ENCODE measurements at places on chromosomes 6 and 20.
A peak's percentile ranks its signal among the peaks of the same experiment; 100 is the strongest.

- no peak for DNase-seq
Measured at GRCh38 chr20:8646033-8646441, 422.9 kb upstream of the PLCB4 start.

- no peak for DNase-seq
Measured at GRCh38 chr6:3386374-3386857, 70.4 kb downstream of the SLC22A23 start.

- peak; percentile 63 for DNase-seq
Measured at GRCh38 chr6:77463861-77464494, 687 bp upstream of the HTR1B start.

DNA sequence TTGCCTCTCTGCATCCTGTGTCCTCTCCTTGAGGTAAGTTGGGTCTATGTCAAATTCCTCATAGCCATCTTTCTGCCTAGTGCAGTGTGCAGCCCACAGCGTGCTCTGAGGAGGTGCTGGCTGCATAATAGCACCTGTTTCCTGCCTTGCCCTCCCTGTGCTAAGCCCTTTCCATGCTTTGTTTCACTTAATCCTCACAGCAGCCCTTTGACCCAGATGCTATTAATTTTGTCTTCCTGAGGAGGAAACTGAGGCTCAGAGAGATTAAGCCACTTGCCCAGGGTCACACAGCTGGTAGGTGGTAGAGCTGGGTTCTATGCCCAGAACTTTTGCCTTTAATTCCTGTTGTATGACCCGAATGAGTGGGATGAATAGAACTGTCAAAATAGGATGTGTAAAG is 13.5 kb downstream of the FAM83D start:
- no peak for DNase-seq

- peak; percentile 75 for DNase-seq
Measured at GRCh38 chr6:32244946-32245398, 21.1 kb upstream of the NOTCH4 start.

GRCh38 chr6:166274739-166275370 is 33.3 kb downstream of the PRR18 start:
- no peak for DNase-seq

DNA sequence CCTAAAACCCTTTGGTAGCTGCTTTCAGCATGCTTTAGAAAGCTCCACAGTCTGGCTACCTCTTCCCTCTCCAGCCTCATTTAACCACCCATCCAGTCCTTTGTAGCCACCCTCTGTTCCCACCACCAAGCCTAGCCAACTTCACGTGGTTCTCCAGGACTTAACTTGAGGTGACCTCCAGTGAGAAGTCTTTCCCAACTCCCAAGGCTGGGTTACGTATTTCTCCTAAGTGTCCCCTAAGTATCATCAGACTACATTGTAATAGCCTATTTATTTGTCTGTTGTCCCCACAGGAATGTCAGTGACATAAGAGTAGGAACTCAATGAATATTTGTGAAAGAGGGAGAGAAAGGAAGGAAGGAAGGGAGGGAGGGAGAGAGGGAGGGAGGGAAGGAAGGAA is 431.9 kb upstream of the JARID2 start:
- DNase-seq = no peak

GRCh38 chr20:18727032-18727508 is 86.5 kb upstream of the SCP2D1 start:
- no peak for DNase-seq

DNA sequence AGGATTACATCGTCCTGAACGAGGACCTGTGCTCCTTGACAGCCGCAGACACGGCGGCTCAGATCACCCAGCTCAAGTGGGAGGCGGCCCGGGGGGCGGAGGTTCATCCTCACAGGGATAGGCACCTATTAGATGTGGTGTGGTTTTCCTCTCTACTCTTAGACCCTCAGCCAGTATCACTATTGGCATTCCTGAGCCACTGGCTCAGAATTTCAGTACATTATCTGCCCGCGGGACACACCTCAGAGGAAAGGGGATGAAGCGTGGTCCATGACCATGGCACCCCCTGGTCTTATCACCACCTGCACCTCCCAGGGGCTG is 34.6 kb upstream of the HLA-G start:
- no peak for DNase-seq

GRCh38 chr20:15867899-15868298 is 705.3 kb downstream of the KIF16B start:
- peak; percentile 23 for DNase-seq

DNA sequence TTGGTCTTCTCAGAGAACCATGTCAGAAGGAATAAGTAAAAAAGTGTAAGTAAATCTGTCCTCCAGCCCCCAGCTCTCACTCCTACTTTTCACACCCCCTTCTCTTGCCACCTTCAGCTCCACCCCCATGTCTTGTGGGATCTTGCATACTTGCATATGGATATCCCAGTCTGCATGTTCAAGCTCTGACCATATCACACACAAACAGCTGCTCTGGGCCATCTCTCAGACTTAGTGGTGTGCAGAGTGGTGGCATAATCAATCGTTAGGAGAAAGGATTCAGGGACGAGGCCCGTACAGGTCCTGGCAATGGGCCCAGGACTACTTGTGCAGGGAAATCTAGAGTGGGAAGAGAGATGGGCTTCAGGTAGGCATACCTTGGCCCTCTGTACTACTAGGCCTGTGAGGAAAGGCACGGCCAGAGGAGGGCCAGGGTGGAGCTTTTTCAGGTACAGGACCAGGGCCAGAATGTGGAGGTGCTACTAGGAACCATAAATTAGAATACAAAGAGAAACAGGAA is 112.0 kb upstream of the SGK1 start:
- no peak for DNase-seq

GRCh38 chr6:35583893-35584688 is 71.4 kb upstream of the TULP1 start:
- peak; percentile 45 for DNase-seq

- DNase-seq = no peak
Measured at GRCh38 chr20:50903353-50904051, 27.7 kb downstream of the ADNP start.

GRCh38 chr6:150248300-150248699 is 105.5 kb downstream of the PPP1R14C start:
- DNase-seq = no peak

GRCh38 chr6:120569714-120570113 is 764.6 kb downstream of the TBC1D32 start:
- no peak for DNase-seq

DNA sequence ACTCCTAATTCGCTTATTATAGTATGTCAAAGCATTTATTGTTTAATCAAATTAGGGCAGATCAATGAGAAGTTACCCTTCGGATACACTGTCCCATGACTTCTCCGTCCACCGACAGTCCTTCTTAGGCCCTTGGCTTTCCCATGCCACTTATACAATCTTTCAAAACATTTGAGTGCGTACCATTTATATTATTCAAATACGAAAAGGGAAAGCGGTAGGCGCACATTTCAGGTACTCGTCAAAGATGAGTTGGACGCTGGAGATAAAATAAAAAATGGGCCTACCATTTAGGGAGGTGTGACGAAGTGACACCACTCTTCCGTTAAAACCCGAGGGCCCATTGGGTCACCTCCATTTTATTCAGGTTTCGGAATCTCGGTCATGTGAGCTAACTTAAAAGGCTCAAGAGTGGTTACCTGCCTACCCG is 542 bp upstream of the AFG1L start:
- DNase-seq = no peak

- DNase-seq = no peak
Measured at GRCh38 chr6:80940571-80940970, 811.9 kb downstream of the TENT5A start.

- no peak for DNase-seq
Measured at GRCh38 chr6:139418481-139419132, 44.2 kb upstream of the CITED2 start.

GRCh38 chr20:40806929-40807820 is 118.1 kb upstream of the MAFB start:
- DNase-seq = peak; percentile 40

DNA sequence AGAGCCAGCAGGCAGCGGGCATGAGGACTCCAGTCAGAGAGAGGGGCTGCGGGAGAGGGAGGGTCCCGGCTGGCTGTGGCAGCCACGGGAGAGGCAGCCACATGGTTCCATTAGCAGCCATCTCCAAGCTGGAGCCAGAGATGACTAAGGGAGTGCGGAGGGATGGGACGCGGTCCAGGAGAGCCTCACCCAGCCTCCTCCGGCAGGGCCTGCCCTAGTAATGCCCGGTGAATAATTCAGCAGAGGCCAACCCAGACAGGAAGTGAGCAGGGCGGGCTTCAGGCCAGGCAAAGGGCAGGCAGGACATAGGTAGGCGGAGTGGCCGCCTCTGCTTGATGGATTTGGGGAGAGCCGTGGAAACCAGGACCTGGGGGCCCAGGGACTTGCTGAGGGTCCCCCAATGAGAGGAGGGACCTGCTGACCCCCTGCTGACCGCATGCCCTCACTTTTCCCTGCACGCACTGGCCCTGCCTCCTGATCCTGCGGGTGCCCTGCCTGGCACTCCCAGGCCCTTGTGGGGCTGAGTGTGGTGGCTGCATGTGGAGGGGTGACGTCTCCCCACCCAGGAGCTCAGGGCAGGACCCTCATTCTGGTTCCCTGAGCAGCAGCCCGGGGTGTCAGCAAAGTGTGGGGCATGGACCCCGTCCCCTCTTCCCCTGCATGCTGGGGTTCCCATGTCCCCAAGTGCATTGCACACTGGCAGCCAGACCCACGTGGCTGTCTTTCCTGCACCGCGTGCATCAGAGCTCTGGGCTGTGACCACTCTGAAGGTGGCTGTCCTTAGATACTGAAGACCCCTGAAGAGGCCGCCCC is 51.8 kb upstream of the SLCO4A1 start:
- DNase-seq = no peak

GRCh38 chr20:6735942-6736845 is 31.3 kb upstream of the BMP2 start:
- peak; percentile 34 for DNase-seq

DNA sequence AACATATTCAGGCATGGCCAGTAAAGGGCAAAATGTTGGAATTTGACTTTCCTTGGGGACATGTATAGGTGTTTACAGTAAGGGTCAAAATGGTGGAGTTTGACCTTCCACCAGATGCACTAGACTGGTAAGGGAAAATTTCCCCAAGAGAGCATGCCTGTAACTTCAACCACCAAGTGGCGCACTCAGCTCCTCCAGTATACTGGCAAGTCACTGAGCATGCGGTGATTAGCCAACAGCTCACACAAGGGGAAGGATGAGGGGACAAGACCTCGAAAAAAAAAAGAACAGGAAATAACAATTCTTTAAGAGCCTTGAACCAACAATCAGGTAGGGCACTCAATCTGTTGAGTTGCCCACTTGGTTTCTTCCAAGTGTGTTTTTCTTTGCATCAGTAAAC is 140.9 kb downstream of the EYS start:
- no peak for DNase-seq

Data from right kidney (tissue), 9 donors.